CD4-positive, alpha-beta T cell treated with Interleukin-17A for 1 hour (primary cell): ENCODE measurements at places on chromosomes 2 and 18.
A peak's percentile ranks its signal among the peaks of the same experiment; 100 is the strongest.

DNA sequence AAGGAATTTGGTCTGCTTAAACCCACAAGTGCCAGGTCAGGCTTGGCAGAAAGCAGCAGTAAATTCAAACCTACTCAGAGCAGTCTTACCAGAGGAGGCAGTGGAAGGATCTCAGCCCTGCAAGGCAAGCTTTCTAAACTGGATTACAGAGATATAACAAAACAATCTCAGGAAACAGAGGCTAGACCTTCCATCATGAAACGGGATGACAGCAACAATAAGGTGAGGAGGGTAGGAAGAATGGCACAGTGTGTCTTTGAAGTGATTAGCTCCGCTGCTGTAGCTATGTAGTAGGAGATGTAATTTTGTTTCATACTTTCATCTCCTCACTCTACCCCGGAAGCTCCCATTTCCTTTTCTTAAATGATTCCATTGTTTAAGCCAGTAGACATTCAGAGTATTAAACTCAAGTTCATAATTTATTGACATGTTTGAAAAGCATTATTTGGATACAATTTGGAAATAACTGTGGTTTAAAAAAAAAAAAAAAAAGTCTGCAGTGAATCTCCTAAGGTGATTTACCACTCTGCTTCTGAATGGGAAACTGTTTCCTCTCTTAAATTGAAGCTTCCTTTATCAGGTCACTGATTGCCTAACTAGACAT, 29.4 kb upstream of the DYSF start:
- no peak for DNase-seq

DNA sequence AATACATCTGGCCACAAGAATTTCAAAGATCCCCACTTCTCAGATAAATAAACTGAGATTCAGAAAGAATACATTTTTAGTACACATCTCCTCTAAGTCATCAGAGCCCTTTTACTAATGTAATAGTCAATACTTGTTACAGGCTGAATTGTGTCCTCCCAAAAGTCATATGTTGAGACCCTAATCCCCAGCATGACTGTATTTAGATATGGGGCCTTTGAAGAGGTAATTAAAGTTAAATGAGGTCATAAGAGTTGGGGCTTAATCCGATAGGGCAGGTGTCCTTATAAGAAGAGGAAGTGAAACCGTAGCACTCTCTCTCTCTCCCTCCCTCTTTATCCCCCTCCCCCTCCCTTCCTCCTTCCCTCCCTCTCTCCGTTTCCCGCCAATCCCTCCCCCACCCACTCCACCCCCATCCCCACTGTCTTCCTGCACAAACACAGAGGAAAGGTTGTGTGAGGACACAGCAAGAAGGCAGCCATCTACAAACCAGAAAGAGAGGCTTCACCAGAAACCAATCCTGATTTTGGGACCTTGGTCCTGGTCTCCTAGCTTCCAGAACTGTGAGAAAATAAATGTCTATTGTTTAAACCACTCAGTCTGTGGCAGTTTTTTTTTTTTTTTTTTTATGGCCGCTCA, 66.6 kb upstream of the ZNF397 start:
- no peak for DNase-seq

GRCh38 chr2:97739020-97739892, 25.9 kb downstream of the ZAP70 start:
- DNase-seq = no peak

DNA sequence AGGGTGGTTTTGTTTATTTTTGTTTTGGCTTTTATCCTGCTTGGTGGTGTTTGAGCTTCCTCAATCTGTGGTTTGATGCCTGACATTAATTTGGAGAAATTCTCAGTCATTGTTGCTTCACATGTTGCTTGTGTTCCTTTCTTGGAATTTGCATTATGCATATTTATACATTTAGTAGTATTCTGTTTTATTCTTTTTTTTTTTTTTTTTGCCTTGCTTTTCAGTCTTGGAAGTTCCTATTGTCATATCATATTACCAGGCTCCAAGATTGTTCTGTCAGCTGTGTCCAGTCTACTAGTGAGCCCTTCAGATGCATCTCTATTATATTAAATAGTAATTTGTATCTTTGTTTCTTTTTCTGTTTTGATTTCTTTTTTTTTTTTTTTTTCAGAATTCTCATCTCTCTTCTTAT, 77.0 kb downstream of the EPC2 start:
- DNase-seq = no peak

- DNase-seq = peak; percentile 23
Observed at GRCh38 chr2:144890828-144891227, 370.9 kb upstream of the ZEB2 start.

DNA sequence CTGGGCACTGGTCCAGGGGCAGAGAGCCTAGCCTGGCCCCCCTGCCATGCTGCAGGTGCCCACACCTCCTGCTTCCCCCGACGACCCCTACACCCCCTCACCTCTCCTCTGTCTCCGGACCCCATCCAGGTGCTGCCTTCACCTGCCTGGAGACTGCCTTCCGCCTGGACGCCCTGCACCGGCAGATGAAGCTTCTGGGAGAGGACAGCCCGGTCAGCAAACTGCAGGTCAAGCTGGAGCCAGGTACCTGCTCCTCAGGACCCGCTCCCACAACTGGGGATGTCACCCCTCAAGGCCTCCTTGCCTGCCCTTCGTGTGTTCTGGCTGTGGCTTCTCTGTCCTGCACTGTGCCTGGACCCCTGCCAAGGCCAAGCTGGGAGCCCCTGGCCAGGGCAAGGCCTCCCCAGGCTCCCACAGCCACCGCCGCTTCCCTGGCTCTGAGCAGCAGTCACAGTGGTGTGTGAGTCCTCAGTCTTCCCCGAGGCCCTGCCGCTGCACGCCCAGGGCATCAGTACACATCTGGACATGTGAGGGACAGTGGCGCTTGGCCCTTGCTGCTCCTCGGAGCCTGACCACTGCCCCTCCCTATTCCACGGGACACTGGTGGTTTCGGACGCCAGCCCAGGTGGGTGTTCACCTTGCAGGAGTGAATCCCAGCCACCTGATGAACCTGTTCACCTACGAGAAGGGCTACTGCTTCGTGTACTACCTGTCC, 6.3 kb downstream of the RNPEPL1 start:
- DNase-seq = no peak

- no peak for DNase-seq
Observed at GRCh38 chr2:3154700-3155099, 222.9 kb downstream of the EIPR1 start.

- no peak for DNase-seq
Observed at GRCh38 chr2:204431529-204431928, 113.7 kb upstream of the PARD3B start.

DNA sequence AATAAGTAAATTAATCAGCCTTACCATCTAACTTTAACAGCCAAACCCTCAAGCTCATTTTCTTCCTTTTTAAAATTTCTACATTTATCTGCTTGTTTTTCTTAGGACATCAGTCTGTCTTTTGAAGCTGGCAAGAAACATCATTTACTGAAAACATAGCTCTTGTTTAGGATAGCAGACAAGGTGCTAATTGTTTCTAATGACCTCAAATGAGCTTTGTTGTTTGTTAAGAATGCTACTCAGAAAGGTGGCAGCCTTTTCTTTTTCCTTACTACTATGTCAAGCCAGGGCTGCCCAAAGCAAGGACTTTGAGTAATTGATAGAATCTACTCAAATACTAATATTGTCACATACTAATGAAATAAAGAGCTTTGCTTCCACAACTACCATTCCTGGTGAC, 171.8 kb downstream of the LRP1B start:
- no peak for DNase-seq

DNA sequence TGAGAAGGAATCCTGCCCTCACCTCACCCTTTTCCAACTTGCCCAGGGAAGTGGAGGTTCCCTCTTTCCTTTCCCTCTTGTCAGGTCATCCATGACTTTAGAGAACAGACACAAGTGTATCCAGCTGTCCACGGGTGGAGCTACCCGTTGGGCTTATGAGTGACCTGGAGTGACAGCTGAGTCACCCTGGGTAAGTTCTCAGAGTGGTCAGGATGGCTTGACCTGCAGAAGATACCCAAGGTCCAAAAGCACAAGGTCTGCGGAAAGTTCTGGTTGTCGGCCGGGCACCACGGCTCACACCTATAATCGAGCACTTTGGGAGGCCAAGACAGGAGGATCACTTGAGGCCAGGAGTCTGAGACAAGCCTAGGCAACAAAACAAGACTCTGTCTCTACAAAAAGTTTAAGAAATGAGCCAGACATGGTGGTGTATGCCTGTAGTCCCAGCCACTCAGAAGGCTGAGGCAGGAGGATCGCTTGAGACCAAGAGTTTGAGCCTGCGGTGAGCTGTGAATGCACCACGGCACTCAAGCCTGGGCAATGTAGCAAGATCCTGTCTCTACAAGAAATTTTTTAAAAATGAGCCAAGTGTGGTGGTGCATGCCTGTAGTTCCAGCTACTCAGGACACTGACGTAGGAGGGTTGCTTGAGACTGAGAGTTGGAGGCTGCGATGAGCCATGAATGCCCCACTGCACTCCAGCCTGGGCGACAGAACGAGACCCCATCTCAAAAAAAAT, 14.0 kb upstream of the CNDP1 start:
- no peak for DNase-seq

GRCh38 chr2:21452678-21453077, 328.9 kb downstream of the TDRD15 start:
- DNase-seq = no peak

DNA sequence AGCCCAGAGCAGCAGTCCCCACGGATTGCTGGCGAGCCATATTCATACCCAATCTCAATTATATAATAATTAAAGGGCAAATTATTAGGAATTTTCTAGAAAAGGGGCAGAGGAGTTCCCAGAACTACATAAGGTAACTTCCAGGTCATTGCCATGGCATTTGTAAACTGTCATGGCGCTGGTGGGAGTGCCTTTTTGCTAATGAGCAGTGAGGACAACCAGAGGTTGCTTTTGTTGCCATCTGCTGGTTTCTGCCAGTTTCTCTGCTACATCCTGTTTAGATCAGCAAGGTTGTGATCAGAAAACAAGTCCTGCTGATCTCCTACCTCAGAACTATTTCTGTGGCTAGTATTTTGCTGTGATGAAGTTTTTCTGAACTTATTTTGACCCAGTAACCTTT, 159.8 kb upstream of the PIEZO2 start:
- DNase-seq = no peak

- DNase-seq = peak; percentile 35
Observed at GRCh38 chr18:3441290-3441689, 8.7 kb upstream of the TGIF1 start.

GRCh38 chr2:98454500-98455235, 10.0 kb downstream of the INPP4A start:
- peak; percentile 59 for DNase-seq

DNA sequence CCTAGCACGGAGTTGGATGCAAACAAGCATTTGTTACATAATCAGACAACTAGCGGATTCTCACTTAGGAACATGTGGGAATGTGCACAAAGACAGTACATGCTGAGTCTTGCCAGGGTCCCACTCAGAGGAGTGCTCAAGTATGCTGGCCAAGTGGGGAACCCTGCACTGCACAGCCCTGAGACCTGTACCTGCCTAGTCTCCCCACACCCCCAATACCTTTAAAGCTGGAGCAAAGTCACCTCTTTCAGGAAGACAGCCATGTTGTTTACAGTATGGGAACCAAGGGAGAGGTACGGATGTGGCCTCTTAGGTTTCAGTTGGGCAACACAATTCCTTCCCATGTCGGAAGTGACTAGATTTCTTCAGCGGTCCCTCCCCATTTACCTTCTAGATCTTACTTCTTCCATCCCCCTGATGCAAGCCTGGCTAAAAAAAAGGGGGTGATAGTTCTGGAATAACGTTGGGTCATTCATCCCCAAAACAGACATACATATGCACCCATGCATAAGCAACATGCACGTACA, 10.7 kb downstream of the CXCR1 start:
- DNase-seq = no peak

GRCh38 chr2:39581866-39582265, 83.9 kb upstream of the TMEM178A start:
- DNase-seq = no peak

- DNase-seq = no peak
Observed at GRCh38 chr2:174787487-174788205, 23.4 kb upstream of the CHRNA1 start.

DNA sequence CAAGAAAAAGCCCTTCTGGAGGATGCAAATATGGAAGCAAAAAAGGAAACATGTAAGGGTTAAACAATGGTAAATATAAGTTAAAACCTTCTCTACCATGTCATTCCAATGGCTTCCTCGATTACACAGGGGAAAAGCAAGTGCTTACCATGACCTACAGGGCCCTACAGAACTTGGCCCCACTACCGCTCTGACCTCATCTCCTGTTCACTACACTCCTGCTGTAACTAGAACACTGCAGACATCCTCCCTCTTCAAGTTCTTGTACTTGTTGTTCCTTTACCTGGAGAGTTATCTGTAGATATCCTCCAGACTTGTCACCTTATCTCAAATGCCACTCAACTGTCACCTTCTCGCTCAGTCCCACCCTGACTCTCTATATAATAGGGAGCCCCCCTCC, 194.6 kb downstream of the L3MBTL4 start:
- no peak for DNase-seq

GRCh38 chr18:51226587-51227350, 29.3 kb upstream of the MEX3C start:
- DNase-seq = no peak

GRCh38 chr2:173990970-173991819, 26.0 kb upstream of the SP3 start:
- DNase-seq = no peak

- DNase-seq = no peak
Observed at GRCh38 chr2:20627712-20628380, 23.1 kb downstream of the HS1BP3 start.

DNA sequence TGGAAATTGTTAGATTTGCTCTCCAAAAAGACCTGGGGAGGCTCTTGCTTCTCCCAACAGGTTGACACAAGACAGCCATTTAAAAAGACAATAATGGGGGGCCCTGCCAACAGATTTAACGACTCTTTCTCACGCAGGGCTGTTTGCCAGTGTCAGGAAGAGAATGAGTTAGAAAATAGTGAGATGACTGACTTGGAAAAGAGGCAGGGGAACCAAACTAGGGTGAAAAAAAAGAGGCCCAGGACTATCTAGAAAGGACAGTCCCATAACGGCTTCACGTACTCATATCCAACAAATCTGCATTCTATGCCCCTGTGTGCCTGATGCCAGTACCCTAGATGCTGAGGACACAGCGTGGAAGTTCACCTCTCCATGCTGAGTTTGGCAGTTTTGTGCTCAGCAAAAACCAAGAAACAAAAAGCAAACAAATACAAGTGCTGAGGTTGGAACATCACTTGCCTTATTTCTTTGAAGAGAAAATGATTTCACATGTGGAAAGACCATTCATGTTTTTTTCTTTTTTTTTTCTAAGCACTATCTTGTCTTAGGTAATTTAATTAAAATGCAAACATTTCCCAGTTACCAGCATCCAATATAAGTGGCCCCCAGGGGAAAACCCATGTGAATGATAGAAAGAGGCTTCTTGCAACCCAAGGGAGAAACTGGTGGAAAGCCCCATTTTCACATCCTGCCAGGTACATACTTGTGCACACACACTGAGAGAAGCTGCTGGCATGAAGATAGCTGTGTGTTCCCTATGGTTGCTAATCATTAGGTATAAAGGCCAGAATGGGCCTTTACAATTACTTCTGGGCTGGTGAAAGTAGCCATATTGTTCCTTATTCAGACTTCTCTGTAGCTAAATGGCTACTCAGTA, 10.6 kb upstream of the WIPF1 start:
- DNase-seq = peak; percentile 79
